Calu3 (cell line): ENCODE measurements at places on chromosomes 1 and 21.

DNA sequence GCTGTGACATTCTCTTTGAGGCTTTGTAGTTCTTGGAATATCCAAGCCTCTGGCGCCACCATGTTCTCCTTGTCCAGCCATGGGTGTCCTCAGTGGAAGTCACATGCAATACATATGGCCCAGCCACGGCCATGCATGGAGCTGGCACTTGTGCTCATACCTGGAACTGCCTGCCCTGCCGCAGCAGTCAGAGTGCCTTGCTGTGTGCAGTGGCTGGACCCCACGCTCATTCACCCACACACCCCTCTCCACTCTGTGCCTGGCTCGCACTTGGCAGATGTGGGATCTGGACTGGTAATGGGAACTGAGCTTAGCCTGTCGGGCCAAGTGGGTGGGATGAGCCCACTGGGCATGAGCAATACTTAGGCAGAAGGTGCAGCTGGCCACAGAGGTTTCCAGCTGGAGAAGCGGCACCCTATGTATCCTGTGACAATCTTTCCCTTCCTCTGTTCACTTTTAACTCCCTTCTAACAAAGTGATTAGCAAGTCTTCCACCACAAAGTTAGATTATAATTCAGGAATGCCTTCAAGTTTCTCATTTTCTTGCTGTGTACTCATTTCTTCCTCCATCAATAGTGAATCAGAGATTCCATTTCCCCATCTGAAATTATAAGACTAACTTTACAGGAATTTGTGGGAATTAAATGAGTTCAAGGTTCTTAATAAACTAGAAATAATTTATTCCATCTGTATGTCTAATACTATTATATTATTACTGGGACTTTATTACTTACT is 351.6 kb upstream of the NCAM2 start:
- DNase-seq = no peak

GRCh38 chr21:35485364-35485763 is 436.3 kb upstream of the RUNX1 start:
- no peak for DNase-seq

- DNase-seq = no peak
These were observed 57.3 kb downstream of the DRAM2 start for GRCh38 chr1:111082421-111083203.

- no peak for DNase-seq
These were observed 14.3 kb downstream of the PROK1 start for GRCh38 chr1:110465038-110465813.

DNA sequence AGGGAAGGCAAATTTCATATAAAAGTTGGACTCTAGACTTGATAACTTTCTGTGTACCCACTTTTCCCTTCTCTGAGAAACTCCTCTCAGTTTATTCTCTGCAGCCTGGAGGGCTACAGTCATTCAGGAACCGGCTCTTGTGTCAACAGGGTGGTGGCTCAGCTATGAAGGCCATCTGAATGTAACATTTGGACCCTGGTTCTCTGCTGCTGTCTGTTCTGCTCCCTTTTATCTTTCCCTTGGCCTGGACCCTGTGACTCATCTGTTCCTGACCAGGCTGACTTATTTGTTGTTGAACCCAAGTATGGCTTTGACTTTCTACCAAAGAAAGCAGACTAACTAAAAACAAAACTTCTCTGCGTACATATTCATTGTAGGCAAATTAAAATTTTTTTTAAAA is 75.4 kb downstream of the CENPF start:
- peak; percentile 15 for DNase-seq

- DNase-seq = no peak
These were observed 15.1 kb upstream of the C1orf87 start for GRCh38 chr1:60088620-60089155.

GRCh38 chr1:76102046-76102445 is 27.5 kb downstream of the ST6GALNAC3 start:
- no peak for DNase-seq

GRCh38 chr1:179760521-179760920 is 17.4 kb downstream of the FAM163A start:
- DNase-seq = no peak

GRCh38 chr1:68151690-68152089 is 80.6 kb downstream of the WLS start:
- no peak for DNase-seq

- no peak for DNase-seq
These were observed 977.2 kb downstream of the AMY1C start for GRCh38 chr1:104726917-104727316.

DNA sequence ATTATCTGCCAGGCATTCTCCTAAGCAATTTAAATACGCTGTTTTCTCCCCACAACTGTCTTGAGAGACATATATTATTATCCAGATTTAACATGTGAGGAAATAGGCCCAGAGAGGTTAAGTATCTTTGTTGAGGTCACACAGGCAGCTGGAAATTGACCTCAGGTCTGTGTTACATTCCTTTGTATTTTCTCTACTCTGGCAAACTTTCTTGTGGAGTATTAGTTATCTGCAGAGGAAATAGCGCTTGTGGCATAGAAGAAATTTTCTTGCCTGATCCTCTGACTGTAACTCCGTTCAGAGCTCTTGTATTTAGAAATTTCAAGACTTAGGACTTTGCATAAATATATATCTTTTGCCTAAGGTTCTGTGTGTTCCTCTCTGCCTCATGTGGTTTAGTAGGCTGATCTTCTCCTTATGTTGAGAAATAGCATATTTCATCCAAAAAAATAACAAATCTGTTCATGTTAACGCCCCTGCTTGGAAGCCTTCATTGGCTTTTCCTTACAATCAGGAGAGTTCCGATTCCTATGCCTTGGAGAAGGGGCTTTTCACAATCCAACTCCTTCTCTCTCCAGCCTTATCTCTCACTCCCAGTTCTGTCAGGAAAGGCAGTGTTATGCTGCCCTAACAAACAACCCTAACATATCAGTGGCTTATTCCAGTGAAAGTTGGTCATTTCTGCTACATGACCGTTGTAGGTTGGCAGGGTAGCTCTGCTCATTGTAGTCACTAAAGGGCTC is 2.5 kb upstream of the JUN start:
- no peak for DNase-seq

- no peak for DNase-seq
These were observed 614.3 kb upstream of the ADAMTS5 start for GRCh38 chr21:27581168-27581567.

- no peak for DNase-seq
These were observed 23.5 kb upstream of the C1QA start for GRCh38 chr1:22612671-22613571.

DNA sequence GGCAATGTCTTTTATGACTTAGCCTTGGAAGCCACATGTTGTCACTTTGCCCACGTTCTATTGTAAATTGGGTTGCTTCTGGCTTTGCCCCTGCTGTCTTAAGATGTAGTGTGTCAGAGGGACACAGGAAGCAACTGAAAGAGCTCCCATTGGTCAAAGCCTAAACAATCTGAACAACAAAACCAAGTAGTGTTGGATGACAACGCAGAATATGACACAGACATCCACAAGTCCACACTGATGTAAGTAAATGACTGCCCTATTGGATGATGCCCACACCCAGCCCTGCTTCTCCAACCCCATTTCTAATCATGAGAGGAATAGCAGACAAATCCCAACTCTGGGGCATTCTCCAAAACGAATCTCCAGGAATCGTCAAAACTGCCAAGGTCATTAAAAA is 50.7 kb downstream of the ELF3 start:
- no peak for DNase-seq

DNA sequence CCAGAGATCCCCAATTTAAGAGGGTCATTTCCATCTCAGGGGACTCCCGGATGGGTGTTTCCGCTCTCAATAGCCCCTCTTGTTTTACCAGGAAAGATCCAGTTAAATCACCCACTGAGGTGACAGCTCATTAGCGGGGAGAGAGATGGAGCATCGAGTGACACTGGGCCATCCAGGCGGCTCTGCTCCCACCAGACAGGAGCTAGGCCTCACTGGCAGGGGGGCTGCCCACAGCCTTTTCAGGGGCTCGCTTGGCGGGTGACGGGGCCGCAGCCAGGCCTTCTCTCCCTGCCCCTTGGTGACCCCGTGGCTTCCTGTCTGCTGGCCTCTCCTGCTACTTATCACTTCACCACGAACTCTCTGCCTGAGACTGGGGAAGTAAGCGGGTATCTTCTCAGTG is 26.7 kb upstream of the SPSB1 start:
- no peak for DNase-seq

GRCh38 chr1:42422737-42423136 is 33.1 kb downstream of the ZMYND12 start:
- no peak for DNase-seq

DNA sequence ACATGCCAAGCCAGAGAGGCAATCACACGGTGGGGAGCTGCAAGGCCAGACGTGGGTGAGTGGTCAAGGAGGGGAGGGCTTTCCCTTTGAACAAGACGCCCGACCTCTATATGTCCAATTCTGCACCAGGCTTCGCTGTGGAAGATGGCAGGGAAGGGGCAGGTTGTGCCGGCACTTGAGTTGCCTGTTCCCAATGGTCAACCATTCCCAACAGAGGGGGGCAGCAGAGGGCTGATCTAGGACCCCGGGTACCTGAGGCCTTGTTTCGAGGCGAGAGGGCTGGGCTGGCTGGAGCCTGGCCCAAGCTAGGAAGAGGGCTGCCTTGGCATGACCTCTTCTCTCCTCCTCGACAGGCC is 64.9 kb downstream of the TMEM53 start:
- peak; percentile 68 for DNase-seq

DNA sequence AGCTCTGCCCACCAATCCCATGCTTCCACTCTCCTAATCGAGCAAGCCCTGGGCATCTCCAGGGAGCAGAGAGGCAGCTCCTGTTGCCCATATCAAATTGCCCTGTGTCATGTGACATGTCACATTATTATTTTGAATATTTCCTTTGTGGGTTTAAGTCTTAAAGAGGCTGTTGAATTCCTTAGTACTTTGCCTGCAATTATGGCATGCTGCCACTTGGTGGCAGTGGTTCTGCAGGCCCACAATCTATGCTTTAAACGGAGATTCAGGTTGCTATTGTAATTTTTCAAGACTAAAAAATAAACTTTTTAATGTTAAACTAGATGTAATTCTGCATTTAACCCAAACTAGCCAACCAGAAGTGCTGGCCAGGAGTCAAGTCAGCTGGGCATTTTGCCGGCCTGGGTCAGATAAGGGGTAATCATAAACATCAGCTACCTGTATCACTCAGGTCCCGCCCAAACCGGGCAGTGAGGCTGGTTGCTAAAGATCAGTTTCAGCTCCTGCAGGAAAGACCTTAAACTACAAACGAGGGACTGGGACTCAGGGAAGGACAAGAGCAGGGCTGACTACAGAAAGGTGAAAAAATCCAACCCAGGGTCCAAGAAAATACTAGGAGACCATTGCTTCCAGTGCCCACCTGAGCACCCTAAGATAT is 37.3 kb upstream of the ARHGEF16 start:
- DNase-seq = no peak

DNA sequence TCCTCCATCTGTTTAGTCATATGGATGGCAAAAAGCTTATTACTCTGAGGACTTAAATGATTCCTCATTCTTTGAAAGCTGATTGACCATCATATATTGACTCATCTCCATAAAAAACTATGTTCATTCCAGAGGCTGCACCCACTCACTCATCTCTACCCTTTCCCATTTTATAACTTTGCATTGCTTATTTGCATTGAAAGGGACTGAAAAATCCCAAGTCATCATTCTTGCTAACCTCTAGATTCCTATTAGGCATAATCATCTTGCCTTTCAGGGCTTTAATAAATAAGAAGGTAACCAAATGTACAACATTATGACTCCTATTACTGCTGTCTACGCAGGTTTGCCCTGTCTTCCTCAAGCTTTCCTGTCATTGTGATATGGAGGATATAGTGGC is 1180.3 kb upstream of the B3GALT2 start:
- no peak for DNase-seq

GRCh38 chr1:31208361-31208945 is 31.2 kb downstream of the NKAIN1 start:
- no peak for DNase-seq

DNA sequence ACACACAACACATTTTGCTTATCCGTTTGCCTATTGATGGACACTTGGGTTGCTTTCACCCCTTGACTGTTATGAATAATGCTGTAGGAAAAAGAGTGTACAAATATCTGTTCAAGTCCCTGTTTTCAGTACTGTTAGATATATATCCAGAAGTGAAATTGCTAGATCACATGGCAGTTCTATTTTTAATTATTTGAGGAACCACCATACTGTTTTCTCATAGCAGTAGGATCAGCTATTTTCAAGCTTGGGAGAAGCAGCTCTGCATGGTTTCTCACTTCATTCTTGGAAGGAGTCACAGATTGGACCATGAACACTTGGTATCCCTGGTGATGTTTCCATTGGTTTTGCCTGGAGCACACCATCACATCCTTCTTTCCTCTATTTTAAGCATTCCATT is 114.4 kb upstream of the ZP4 start:
- no peak for DNase-seq

GRCh38 chr1:152411134-152411533 is 2.9 kb downstream of the CRNN start:
- DNase-seq = no peak

GRCh38 chr21:34647555-34647954 is 21.2 kb upstream of the CLIC6 start:
- no peak for DNase-seq

GRCh38 chr1:159936273-159936904 is 9.0 kb downstream of the IGSF9 start:
- peak; percentile 93 for DNase-seq

DNA sequence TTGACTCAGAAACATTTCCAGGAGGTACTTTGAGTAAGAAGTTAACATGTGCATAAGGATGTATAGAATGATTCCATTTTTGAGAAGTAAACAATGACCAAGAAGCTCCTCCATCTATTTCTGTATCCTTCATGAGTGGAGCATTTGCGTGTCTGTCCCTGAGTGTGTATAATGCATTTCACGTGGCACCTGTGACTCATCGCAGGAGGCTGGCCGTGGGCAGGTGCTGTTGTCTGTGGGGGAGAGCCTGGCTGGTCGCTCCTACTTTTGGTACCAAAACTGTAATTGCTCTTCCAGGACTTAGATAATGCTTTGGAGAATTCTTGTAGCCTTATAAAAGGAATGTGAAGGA is 16.5 kb downstream of the SLC37A1 start:
- no peak for DNase-seq

- no peak for DNase-seq
These were observed 123.4 kb downstream of the PRDM16 start for GRCh38 chr1:3192361-3192760.

- DNase-seq = no peak
These were observed 527.5 kb upstream of the DAB1 start for GRCh38 chr1:57951390-57951789.

DNA sequence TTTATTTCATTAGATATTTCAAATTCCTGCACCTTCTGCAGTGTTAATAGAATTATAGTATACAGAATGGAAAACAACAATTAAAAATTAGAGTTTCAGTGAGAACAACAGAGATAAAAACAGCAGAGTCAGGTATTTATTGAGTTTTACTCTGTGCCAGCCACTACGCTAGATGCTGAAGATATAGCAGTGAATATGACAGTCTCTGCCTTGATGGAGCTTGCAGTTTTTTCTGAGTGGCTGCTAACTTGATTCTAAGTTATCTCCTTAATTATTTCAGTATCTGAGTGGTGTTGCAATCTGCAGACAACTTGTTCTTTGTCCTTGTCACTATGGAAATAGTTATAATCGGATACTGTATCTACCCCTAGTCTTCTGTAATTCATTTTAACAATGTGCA is 384.3 kb upstream of the ZRANB2 start:
- no peak for DNase-seq
